ENCODE measurements at places on chromosomes 7 and 10. TPM values are rescaled to one million over a fixed set of nuclear protein-coding genes. Genes with fewer than 3 reads are reported as not detected.

The TMEM184A gene
- total RNA-seq: not detected

DNA sequence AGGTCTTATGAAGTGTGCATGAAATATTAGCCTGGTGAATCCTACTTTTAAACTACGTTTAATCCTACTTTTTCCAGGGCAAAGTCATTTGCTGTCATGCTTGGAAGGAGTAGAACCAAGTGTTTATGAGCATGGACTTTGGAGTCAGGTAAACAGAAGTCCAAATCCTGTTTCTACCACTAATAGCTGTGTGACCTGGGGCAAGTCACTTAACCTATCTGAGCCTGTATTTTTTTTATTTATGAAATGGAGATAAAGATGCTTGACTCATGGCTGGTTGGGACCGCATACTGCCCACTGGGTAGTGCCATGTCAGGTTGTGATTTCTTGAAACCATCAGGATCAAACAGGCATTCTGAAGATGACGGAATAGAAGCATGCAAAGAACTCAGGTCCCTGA is 249.6 kb downstream of the BAMBI start:
- H3K4me3 ChIP-seq: no peak overlapping the region
- no peaks in the 10 kb centered on the region for H3K36me3 ChIP-seq
- H3K27me3 ChIP-seq: peaks cover 47% of the 10 kb centered on the region
- H3K27ac ChIP-seq: no peak overlapping the region
- no peaks in the 10 kb centered on the region for H3K4me1 ChIP-seq
- DNase-seq: no peak

- DNase-seq: no peak
- H3K4me3 ChIP-seq: no peak overlapping the region
- H3K27me3 ChIP-seq: no peaks in the 10 kb centered on the region
- no peaks in the 10 kb centered on the region for H3K36me3 ChIP-seq
- no peaks in the 10 kb centered on the region for H3K4me1 ChIP-seq
- no peak overlapping the region for H3K27ac ChIP-seq
These were observed 105.0 kb upstream of the C1QL3 start for GRCh38 chr10:16626697-16627096.

- DNase-seq: no peak
- no peaks in the 10 kb centered on the region for H3K27me3 ChIP-seq
- no peak overlapping the region for H3K4me3 ChIP-seq
- H3K36me3 ChIP-seq: peaks cover 13% of the 10 kb centered on the region
- H3K4me1 ChIP-seq: no peaks in the 10 kb centered on the region
- H3K27ac ChIP-seq: no peak overlapping the region
These were observed 114.5 kb downstream of the LARP4B start for GRCh38 chr10:816958-817357.

The SLC35G1 gene
- total RNA-seq: 10.7 TPM

The ASAH2 gene
- 5.9 TPM for total RNA-seq

- H3K27me3 ChIP-seq: no peaks in the 10 kb centered on the region
- H3K36me3 ChIP-seq: peaks cover 8% of the 10 kb centered on the region
- DNase-seq: no peak
- no peaks in the 10 kb centered on the region for H3K4me1 ChIP-seq
- no peak overlapping the region for H3K27ac ChIP-seq
These were observed 21.6 kb upstream of the RPEL1 start for GRCh38 chr10:103224133-103224532.

- no peak for DNase-seq
- H3K4me1 ChIP-seq: peaks cover 9% of the 10 kb centered on the region
- no peak overlapping the region for H3K27ac ChIP-seq
- H3K36me3 ChIP-seq: no peaks in the 10 kb centered on the region
These were observed 246.5 kb upstream of the MYO3A start for GRCh38 chr10:25687521-25687920.

All from neural crest cell (in vitro differentiated cells).